ENCODE measurements at places on chromosomes 4 and X. TPM values are rescaled to one million over a fixed set of nuclear protein-coding genes. Genes with fewer than 3 reads are reported as not detected.

Gene GPC3
- 0.63 TPM for total RNA-seq

Gene FGG
- not detected for total RNA-seq

Gene PPP1R2C
- not detected for total RNA-seq

Gene STPG2
- total RNA-seq = 0.16 TPM

Gene TCEAL8
- 87.2 TPM for total RNA-seq

Gene SPACA5
- total RNA-seq = not detected

Gene CT83
- total RNA-seq = not detected

Gene SHROOM3
- 2.7 TPM for total RNA-seq

Gene FAM9C
- total RNA-seq = under 0.01 TPM

Gene GAGE2A
- not detected for total RNA-seq

Gene FAM9A
- not detected for total RNA-seq

Gene CXCL8
- 1.9 TPM for total RNA-seq

Gene HNRNPDL
- 137 TPM for total RNA-seq

Gene CT45A7
- total RNA-seq = not detected

Gene HPGD
- total RNA-seq = 0.34 TPM

Gene COL25A1
- 0.34 TPM for total RNA-seq

Gene PDZD4
- total RNA-seq = under 0.01 TPM

Gene NEIL3
- 1.3 TPM for total RNA-seq

Gene FAM9B
- total RNA-seq = not detected

Gene PRRG1
- 9.1 TPM for total RNA-seq

Gene RAB33A
- total RNA-seq = 2.5 TPM

Gene USP26
- total RNA-seq = not detected

Gene NOX1
- 0.17 TPM for total RNA-seq

Gene DDX53
- total RNA-seq = not detected

Gene CXorf66
- not detected for total RNA-seq

Gene CHIC1
- total RNA-seq = 15.2 TPM

Gene CORIN
- 0.16 TPM for total RNA-seq

Gene OTUD5
- total RNA-seq = 38.6 TPM

Gene EDA
- total RNA-seq = under 0.01 TPM

Gene DCTD
- 93.8 TPM for total RNA-seq

Gene HSFX1
- 0.94 TPM for total RNA-seq

Gene MOSPD2
- 14.8 TPM for total RNA-seq

Gene GAGE1
- not detected for total RNA-seq

Gene RNF128
- 3.6 TPM for total RNA-seq

Gene RAI2
- total RNA-seq = 1.1 TPM

Gene FAM241A
- total RNA-seq = 0.69 TPM

Gene SLC25A5
- total RNA-seq = 98.9 TPM

Gene PITX2
- 1.3 TPM for total RNA-seq

Gene FHDC1
- total RNA-seq = 0.16 TPM

Gene SAGE1
- not detected for total RNA-seq

Gene COL4A5
- 27.0 TPM for total RNA-seq

Gene ING2
- total RNA-seq = 11.6 TPM

Gene PABPC1L2A
- not detected for total RNA-seq

Gene RS1
- total RNA-seq = not detected

Gene MAP9
- total RNA-seq = 3.7 TPM

Gene SMIM31
- total RNA-seq = not detected

Gene BCORL1
- 1.9 TPM for total RNA-seq

Gene CLCN4
- 5.4 TPM for total RNA-seq

Gene ADGRG4
- not detected for total RNA-seq

Gene ADH1B
- total RNA-seq = 104 TPM

Measured in bronchial smooth muscle cell (primary cell).